Lung (tissue), 17 donors: ENCODE measurements at places on chromosomes 13 and 19.

DNA sequence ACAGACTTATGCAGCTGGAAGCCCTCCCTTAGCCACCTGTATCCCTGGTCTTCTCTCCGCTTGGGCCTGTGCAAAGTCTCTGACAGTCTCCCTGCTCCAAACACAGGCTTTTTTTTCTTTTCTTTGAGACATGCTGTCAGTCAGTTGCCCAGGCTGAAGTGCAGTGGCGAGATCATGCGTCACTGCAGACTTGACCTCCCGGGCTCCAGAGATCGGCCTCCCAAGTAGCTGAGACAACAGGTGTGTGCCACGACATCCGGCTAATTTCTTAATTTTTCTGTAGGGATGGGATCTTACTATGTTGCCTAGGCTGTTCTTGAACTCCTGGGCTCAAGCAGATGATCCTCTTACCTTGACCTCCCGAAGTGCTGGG, 1.6 kb downstream of the MZF1 start:
- no peak for DNase-seq

DNA sequence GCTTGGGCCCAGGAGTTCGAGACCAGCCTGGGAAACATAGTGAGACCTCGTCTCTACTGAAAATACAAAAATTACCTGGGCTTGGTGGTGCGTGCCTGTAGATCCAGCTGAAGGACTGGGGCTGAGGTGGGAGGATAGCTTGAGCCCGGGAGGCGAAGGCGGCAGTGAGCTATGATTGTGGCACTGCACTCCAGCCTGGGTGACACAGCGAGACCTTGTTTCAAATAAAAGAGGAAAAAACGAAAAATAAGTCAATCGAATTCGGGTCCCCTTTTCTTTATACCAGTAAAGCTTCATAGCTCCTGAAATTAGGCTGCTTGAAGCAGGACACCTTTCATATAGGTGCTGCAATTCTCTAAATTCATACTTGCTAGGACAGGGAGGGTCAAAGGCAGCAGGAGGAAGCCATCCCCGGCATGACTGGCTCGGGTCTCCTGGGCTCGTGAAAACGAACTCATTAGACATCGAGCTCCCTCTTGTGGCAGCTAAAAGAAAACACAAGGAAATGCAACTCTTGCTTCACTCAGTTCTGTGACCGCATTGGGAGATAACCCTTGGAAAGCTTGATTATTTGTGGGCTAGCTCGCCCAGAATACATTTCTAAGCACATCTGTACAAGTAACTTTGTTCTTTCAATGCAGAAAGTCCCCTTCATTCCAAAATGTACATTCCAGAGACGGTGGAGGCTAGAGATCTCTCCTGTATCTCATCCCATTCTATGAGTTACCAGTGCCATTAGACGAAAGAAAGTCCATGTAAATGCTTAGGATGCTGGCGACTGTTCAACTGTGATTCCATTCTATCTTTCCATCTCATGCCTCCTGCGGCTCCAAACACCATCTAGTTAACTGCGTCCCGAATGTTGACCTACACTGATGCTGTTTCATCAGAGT, 16.8 kb downstream of the FPR2 start:
- peak; percentile 89 for DNase-seq

DNA sequence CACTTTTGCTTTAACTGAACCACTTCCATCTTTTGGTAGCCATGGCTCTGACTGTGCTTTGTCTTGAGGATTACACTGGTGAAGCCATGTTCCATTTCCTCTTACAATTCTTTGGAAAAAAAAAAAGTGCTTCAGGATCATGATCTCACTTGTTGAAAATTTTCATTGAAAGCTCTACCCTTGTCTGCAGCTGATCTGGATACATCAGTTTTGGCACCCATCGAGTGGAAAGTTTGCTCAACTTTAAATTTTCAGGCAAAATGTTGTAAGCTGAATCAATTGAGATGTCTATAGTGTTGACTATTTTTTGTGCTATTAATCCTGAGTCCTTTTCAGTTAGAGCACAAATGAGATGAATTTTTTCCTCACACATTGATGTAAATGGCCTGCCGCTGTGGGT, 48.3 kb upstream of the RFXAP start:
- DNase-seq: no peak

- peak; percentile 46 for DNase-seq
Observed at GRCh38 chr13:113207890-113208420, 514 bp downstream of the PCID2 start.
